ENCODE measurements at places on chromosomes 12 and 14. TPM values are rescaled to one million over a fixed set of nuclear protein-coding genes. Genes with fewer than 3 reads are reported as not detected.

DNA sequence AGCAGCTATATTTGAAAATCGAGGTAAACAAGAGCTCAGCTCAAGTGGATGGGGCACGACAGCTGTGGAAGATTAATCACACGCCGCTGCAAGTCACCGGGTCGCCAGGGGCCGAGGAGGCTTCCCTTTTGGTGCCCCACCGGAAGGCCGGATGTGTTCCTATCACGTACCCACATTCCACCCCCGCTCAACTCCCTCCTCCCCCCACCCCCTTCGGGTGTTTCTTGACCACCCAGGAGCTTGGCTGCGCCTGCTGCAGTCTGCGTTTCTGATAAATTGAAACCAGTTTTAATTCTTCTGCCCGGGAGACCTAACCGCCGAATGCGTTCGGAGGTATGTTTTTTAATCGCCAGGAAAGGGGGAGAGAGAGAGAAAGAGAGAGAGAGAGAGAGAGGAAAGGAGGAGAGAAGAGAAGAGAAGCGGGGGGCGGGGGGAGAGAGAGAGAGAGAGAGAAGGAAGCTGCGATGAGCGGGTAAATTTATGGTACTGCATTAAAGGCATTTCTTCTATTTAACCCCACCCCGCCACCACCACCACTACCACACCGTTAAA lies 1.8 kb downstream of the SLC8A3 start:
- DNase-seq = peak; percentile 98

- DNase-seq = no peak
These were observed 44.7 kb upstream of the GNPNAT1 start for GRCh38 chr14:52836063-52836462.

GRCh38 chr12:124125203-124125871 lies 152.3 kb downstream of the ZNF664 start:
- no peak for DNase-seq

DNA sequence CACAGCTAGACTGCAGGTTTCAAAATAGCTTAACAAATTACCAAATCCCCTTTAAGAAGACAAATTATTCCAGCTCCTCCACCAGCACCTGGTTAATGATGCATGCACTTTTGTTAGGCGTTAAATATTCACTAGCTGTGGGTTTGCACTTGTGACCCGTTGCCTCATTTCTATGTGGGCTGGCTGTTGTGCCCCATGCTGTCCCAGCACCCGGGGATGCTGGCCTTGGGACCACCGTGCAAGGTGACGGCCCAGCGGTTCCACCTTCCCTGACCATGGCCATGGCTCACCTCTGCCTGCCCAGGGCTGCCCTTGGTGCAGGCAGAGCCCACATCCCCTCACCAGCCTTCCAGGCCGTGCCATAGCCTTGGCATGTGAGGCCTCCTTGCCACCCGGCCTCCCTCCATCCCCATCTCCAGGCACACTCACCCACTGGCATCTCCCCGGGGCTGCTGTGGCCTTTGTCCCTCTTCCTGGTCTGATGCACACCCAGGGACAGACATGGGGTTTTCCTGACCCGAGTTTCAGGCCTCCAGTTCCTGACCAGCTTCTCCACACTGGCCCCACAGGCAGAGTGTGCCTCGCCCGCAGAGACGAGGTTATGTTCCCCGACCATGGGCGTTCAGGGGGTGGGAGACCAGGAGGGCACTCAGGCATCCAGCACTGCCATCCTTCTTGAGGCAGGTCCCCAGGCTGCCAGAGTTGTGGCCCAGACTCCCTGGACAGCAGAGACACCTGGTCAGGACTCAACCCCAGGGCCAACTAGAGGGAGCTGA lies 20.3 kb upstream of the C14orf180 start:
- no peak for DNase-seq

DNA sequence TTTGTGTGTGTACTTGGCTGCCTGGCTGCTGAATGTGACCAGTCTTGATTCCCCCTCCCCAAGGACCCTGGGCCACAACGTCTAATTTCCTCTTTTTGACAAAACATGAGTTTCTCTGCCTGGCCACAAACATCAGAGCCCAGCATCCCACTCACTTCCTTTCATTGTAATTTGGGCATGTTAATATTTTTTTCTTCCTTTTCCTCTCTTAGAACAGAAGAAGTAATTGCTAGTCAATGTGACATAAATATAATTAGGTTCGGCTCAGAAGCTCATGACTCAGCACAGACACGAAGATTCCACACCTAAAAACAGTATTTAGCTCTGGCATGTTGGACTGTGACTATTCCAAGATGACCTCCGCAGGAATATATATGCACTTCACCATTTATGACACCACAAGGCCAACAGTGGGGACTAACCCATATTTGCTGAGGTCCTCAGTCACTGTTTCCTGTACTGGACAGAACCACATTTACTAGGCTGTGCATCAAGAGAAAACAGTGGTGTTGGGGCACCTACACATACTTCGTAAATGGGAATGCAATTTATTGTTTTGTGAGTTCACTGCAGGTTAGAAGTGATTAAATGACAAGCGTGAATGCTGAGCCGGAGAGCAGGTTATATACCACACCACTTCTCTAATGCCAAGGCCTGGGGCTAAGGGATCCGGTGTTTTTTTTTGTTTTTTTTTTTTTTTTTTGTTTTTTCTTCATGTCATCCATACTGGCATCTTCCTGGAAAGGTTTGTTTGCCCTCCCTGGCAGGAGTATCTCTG lies 4.2 kb downstream of the GSG1 start:
- DNase-seq = peak; percentile 27

- DNase-seq = no peak
These were observed 253.1 kb downstream of the ZFP36L1 start for GRCh38 chr14:68539789-68540188.

GRCh38 chr12:113857371-113857770 lies 108.8 kb downstream of the RBM19 start:
- DNase-seq = no peak

DNA sequence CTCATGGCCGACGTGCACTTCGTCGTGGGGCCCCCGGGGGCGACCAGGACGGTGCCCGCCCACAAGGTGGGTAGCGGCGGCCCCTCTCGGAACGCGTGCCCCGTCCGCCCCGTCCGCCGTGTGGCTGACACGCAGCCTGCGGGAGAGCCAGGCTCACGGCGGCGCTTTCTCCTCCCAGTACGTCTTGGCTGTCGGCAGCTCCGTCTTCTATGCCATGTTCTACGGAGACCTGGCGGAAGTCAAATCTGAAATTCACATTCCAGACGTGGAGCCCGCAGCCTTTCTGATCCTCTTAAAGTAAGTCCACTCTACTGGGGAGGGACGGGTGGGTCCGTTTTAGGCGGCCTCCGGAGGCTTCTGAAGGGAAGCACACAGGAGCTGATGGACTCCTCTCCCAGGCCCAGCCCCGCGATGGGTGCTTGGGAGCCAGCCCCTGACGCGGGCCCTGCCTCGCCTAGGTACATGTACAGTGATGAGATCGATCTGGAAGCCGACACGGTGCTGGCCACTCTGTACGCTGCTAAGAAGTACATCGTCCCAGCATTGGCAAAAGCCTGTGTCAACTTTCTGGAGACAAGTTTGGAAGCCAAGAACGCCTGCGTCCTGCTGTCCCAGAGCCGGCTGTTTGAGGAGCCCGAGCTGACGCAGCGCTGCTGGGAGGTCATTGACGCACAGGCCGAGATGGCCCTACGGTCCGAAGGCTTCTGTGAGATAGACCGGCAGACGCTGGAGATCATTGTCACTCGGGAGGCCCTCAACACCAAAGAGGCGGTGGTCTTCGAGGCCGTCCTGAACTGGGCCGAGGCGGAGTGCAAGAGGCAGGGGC lies 1.1 kb downstream of the BTBD6 start:
- no peak for DNase-seq

DNA sequence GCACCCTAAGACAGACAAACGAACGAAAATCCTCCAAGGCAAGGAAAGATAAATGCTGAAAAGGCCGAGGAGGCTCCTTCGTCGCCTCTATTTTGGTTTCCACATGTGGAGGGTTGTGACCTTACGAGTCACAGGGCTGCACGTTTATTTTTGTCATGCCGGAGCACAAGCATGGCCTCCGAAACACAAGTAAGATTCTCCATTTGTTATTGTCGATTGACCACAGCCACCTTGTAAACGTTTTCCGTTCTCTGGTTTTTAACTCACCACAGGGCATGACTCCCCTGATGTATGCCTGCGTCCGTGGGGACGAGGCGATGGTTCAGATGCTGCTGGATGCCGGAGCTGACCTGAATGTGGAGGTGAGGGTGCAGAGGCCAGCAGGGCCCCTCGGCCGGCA lies 73.1 kb upstream of the PWP1 start:
- peak; percentile 13 for DNase-seq

- no peak for DNase-seq
These were observed 225.1 kb upstream of the DIO3 start for GRCh38 chr14:101336183-101336582.

Gene SCN8A
- 13.7 TPM for total RNA-seq

DNA sequence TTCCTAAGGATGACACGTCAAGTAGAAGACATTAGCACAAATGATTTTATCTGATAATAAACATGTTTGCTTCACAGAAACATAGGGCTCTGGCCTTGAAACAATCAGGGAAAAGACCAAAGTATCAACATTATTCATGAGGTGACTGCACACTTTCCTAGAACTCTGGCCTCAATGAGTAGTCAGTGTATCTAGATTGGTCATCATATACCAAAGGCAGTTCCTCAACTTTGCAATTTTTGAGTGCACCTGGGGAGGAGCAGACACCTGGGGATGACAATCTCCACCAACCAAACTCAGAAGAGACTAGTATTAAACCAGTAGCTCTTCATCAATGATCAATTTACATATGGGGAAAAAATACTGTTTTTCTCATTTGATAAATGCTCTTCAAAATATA lies 4.5 kb downstream of the EDDM3A start:
- no peak for DNase-seq

DNA sequence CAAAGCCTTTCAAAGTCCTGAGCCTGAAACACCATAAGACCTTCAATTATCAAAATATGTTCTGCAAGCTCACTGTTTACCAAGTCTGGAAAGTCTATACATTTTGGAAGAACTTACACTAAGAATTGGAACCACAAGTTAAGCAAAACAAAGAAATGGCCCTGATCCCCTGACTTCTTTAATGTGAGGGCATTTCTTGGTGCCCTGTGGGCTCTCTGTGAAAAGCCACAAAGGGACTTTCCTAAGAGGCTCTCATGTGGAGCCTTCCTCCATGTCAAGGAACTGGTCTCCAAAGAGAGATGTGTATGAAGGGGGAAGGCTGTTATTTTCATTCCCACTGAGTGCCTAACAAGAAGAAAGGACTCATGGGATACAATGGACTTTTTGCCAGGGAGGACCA lies 13.5 kb upstream of the MYH6 start:
- no peak for DNase-seq

- DNase-seq = no peak
These were observed 20.0 kb upstream of the SGPP1 start for GRCh38 chr14:63747846-63748245.

- peak; percentile 53 for DNase-seq
These were observed 505 bp downstream of the KCNC2 start for GRCh38 chr12:75208856-75209811.

- DNase-seq = peak; percentile 92
These were observed 165.5 kb upstream of the PLXNC1 start for GRCh38 chr12:93982771-93983315.

DNA sequence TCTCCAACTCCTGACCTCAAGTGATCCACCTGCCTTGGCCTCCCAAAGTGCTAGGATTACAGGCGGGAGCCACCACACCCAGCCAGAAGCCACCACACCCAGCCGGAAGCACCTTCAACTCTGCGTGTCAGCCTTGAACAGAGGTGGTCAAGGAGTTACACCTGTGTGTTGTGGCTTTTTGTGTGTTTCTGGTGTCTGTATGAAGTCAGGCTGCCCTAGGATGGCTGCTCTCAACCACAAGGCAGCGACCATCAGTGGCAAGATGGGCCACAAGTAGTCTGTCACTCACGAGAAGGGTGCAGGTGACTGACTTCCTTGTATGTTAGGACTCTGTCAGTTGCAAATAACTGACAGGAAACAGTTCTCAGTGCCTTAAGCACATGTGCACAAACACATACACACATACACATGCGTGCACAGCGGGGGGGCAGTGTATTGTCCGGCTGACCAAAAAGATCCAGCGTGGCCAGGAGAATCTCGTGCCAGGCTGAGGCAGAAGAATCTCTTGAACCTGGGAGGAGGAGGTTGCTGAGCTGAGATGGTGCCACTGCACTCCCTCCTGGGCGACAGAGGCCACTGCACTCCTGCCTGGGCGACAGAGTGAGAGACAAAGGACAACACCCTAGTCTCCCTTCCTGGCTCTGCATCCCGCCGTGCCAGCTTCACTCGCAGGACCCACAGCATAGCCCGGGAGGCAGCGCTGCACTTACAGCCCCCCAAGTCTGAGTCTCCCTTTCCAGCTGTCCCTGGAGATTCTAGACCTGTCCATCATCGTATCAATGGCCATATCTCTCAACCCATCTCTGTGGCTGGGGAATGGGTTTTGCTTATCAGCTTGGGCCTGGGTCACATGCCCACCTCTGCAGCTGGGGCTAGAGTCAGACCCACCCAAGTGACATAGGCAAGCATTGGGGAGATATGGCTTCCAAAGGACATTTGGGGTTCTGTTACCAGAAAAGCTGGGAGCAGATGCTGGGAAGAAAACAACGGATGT lies 13.7 kb downstream of the P2RX4 start:
- DNase-seq = no peak

Gene COX8C
- total RNA-seq = not detected

GRCh38 chr14:95123891-95124579 lies 33.3 kb downstream of the DICER1 start:
- DNase-seq = no peak

Gene NCKAP5L
- 112 TPM for total RNA-seq

DNA sequence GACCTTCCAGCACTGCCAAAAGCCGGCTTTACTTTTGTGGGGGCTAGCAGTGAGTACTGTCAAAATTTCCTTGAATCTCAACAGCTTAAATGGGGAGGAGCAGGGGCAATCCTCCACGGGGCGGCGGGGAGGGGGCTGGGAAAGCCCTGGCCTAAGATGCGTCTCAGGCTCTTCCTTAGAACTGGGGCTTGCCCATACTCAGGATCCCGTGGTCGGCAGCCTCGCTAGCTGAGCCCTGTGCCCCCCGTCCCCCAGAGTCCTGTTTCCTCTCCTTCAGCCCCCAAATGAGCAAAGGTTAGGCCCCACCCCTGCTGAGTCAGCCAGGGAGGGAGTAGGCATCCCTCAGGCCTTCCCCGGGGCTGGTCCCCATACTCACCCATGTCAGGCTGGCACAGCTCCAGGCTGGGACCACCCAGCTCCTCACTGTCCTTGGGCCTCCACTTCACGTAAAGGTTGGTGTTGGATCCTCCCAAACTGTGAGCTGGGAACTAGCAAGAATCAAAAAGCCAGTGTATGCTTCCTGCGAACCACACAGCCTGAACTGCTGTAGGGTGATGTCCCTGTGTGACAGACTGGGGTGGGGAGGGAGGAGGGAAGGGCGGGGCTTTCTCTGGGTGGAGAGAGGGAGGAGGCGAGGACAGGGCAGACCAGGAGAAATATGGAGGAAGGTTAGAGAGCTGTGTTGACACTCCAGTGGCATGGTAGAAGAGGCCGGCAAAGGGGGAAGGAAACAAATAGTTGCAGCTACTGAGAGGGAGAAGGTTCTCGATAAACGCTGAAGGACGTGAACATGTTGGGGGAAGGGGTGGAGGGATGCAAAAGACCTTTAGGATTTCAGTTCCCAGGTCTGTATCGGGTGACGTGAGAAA lies 5.9 kb upstream of the BAZ2A start:
- DNase-seq = peak; percentile 89

- DNase-seq = no peak
These were observed 152.9 kb downstream of the SLC25A21 start for GRCh38 chr14:37019488-37019887.

Gene MAP3K9
- total RNA-seq = 0.53 TPM

- DNase-seq = no peak
These were observed 233.6 kb upstream of the E2F7 start for GRCh38 chr12:77299001-77299400.

GRCh38 chr12:104602406-104602805 lies 145.7 kb downstream of the CHST11 start:
- no peak for DNase-seq

GRCh38 chr12:94304566-94305061 lies 155.1 kb downstream of the CEP83 start:
- DNase-seq = peak; percentile 55

Data from myocyte (in vitro differentiated cells).